Dorsolateral prefrontal cortex (tissue), 122 donors: ENCODE measurements at places on chromosomes 2 and 18. TPM values are rescaled to one million over a fixed set of nuclear protein-coding genes. Genes with fewer than 3 reads are reported as not detected.

- no peak for DNase-seq
These were observed 65.4 kb upstream of the HNRNPA3 start for GRCh38 chr2:177147093-177147694.

DNA sequence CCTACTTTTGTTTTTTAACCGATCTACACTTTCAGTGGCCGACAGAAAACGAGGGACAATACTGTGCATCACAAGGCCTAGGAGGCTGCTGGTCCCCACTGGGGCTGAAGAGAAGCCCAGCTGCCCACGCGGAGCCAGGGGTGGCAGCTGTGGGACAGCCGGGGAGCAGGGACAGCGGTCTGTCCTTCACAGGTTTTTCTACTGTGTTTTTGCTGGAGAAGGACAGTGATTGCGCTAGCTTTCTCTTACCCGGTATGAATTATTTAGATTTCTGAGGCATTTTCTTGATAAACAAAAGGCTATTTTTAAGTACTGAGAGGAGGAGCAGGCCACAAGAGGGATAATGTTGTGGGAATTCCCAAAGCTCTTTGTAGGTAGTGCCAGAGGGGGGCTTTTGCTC, 219.8 kb downstream of the ATAD2B start:
- DNase-seq = no peak

DNA sequence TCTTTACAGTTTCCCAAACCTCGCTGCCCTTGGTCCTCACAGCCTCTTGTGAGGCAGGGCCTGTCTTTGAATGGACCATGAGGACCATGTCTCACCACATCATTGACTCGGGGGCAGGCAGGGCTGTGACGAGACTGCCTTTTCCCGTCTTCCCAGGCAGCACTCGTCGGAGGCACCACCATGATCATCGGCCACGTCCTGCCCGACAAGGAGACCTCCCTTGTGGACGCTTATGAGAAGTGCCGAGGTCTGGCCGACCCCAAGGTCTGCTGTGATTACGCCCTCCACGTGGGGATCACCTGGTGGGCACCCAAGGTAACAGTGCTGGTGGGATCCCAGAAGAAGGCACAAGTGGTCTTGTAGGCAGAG, 45.7 kb upstream of the MAPRE3 start:
- DNase-seq = no peak

DNA sequence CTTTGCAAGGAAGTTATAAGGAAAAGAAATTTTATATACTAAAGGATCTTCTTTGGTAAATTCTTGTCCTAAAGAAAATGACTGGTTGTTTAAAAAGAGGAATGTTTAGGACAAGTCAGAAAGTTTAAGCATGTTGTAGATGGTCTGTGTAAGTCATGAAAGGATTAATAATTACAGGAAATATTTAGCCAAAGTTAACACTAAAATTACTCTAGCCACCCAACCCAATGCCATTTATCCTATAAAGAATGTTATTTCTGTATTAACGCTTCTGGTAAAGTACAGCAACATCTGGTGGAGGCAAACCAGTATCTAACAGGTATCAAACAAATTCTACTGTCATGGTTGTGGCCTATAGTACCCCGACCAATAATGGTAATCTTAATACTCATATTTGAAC, 546.9 kb upstream of the PKDCC start:
- DNase-seq = no peak

DNA sequence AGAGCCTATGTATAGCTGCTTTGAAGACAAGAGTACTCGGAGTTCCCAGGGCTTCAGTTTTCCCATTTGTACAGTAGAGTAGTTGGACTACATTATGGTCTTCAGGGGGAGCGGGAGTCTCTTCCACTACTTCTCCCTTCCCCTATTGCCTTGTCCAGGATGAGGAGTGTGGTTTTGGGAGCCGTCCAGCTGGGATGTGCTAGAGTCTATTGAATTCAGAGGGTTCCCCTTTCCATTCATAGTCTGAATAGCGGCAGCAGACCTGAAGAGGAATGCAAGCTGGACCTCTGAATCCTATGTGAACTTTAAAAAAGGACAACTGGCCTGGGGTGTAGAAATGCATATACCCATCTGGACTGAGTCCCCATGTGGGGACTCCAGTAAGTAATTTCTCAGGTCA, 43.5 kb upstream of the EPG5 start:
- DNase-seq = no peak

DNA sequence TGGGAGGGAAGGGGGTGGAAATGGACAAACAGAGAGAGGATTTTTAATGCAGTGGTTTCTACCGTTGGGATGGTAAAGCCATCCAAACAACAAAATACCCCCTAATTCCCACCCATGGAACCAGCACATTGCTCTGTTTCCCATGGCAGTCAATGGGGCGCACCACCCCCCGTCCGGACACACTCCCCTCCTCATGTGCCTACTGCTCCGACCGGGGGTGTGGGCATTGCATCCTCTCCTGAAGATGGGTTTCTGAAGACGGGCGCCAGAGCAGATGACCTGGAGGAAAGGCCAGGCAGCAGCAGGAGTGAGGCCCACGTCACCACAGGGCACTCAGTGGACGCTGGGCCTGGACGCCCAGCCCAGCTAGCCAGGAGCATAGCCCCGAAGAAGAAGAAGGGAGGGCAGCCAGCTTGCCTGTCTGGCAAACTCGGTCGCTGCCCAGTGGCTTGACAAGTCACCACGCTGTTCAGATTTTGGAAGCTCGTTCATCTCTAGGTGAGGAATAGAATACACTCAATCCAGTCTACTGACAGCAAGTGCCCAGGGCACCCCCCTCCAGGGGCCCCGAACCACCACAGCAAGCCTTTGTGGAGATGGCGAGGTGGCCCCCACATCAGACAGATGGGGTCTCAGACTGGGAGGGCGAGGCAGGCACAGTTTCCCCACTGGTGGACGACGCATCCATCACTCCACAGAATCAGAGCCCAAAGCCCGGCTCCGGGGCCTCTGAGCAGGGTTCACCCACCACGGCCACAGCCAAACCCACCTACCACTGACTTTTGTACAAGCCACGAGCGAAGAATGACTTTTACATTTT, 296.2 kb upstream of the SALL3 start:
- no peak for DNase-seq

GRCh38 chr2:208356846-208357574, 49.6 kb upstream of the PTH2R start:
- DNase-seq = no peak

GRCh38 chr2:206063635-206064034, 22.3 kb downstream of the INO80D start:
- no peak for DNase-seq

- DNase-seq = no peak
These were observed 95.7 kb downstream of the BIRC6 start for GRCh38 chr2:32452338-32453064.

- no peak for DNase-seq
These were observed 26.6 kb upstream of the GLI2 start for GRCh38 chr2:120708944-120709607.

The POTEC gene
- total RNA-seq = not detected
